HS-5 (cell line): ENCODE measurements at places on chromosomes 2 and 18.
A peak's percentile ranks its signal among the peaks of the same experiment; 100 is the strongest.

DNA sequence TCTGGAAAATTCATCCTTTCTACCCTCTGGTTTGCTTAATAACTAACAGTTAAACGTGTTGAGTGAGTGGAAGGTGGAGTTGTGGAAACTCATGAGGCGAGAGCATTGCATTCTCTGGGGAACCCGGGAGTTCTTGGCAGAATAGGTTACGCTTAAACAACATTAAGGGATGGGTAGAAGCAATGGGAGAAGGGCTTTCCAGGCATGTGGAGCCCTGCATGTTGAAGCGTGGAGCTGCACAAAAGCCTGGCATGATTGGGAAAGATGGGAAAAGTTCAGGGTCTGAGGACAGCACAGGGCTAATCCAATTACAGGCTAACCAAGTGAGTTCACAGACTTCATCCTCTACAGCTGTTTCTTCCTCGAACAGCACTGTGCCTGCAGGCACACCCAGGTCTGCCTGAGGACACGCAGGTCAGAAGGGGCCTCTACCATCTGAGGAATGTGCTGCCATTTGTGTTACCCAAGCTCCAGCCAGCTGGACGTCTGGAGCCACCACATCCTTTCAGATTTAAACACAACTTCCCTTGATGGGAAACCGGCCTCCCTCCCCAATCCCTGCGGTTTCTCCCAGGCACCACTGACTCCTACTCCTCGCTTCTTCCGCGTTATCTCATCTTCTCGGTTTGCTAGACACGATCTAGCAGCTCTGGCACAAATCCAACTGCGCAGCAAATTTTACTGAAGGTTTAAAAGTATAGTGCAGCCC, 164.2 kb downstream of the ANTXR1 start:
- peak; percentile 78 for DNase-seq

DNA sequence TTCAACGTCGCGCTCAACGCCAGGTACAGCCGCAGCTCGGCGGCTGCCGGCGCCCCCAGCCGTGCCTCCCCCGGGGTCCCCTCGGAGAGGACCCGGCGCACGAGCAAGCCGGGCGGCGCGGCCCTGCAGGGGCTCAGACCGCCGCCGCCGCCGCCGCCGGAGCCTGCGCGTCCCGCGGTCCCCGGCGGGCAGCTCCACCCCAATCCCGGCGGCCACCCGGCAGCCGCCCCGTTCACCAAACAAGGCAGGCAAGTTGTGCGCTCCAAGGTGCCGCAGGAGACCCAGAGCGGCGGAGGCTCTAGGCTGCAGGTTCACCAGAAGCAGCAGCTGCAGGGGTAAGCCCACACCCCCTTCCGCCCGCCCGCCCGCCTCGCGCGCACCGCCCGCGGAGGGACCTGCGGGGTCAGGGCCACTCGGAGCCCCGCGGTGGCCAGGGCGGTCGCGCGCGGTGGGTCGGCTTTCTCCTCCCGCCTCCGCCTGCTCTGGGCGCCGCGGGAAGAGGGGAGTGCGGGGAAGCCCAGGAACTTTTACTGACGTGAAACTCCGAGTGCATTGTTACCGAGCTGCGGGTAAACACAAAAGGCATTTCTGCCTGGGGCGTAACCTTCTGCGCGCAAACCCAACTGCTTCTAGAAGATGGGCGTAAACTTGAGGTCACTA, 861 bp downstream of the LTBP1 start:
- DNase-seq: no peak

- DNase-seq: no peak
These were observed 39.7 kb upstream of the TGIF1 start for GRCh38 chr18:3410273-3410672.

DNA sequence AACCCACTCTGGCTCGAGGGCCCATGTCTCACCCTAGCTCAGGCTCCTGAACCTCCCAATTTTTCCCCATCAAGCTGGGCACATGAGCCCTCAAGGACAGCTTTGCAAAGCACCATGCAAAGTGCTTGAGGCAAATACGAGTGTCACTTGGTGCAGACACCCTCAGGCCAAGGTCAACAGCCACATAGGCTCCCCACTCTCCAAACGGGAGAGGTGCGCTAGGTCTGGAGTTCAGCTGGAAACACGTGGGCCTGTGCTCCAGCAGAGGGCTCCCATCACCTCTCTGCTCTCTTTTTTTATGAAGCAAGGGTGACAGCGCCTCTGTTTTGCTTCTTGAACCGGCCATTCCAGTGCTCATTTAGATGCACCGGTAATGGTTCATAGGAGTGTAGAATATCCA, 11.9 kb upstream of the ARHGAP25 start:
- no peak for DNase-seq

GRCh38 chr18:69674292-69674877, 273.3 kb downstream of the CD226 start:
- no peak for DNase-seq

GRCh38 chr2:46530639-46531038, 51.3 kb downstream of the TMEM247 start:
- no peak for DNase-seq

DNA sequence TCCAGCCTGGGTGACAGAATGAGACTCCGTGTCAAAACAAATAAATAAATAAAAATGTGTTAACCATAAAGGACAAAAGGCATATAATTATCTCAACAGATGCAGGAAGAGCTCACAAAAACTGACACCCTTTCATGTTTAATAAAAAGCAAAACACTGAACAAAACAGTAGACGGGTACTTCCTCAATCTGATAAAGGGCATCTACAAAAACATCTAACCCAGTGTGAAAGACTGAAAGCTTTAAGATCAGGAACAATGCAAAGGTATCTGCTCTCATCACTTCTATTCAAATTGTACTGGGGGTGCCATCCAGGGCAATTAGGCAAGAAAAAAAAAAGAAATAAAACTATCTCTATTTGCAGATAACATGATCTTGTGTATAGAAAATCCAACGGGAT, 11.7 kb upstream of the NCL start:
- DNase-seq: no peak

- peak; percentile 2 for DNase-seq
These were observed 392.7 kb upstream of the SLC8A1 start for GRCh38 chr2:40844353-40845277.

DNA sequence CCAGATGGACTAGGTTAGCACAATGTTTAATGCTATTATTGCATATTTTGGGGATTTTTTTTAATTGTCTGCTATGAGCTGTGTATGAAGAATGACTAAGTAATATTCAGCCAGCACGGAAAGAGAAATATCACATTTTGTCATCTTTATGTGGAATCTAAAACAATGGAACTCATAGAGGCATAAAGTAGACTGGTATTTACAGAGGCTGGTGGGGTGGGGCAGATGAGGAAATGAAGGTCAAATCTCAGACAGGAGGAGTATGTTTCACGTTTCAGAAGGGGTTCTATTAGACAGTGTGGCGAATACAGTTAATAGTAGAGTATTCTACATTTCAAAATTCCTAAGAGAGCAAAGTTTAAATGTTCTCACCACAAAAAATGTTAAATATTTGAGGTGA, 4.7 kb downstream of the CDH19 start:
- DNase-seq: no peak

- DNase-seq: no peak
These were observed 26.5 kb upstream of the GREB1L start for GRCh38 chr18:21215490-21215889.

DNA sequence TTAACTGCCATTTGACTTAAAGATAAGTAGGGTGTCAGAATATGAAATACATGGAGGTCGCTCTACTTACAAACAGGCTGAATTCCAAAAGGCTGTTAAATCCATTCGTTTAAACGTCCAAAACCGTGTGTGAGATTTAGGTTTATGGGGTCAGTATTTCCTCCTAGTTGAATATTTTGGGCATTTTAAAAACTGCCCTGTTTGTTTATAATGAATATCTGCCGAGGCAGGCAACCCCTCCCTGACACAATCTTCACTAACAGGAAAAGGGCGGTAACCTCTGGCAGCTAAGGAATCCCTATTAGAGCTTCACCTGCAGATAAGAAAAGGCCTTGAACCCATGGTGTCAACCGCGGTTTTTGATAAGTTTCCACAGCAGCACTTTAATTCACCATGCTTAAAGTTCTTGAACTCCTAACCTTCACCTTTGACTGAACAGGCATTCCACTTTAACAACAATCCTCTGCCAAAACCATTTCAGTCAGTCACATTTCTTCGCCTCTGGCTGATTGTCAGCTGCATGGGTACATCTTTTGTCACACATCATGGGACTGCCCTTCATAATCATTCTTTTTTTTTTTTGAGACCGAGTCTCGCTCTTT, 17.8 kb downstream of the TRAK2 start:
- DNase-seq: no peak

- no peak for DNase-seq
These were observed 23.9 kb downstream of the SESTD1 start for GRCh38 chr2:179240481-179241451.

GRCh38 chr18:48133671-48134251, 203.3 kb upstream of the SMAD2 start:
- DNase-seq: no peak

GRCh38 chr18:8107426-8107825, 501.8 kb upstream of the RAB12 start:
- DNase-seq: no peak

GRCh38 chr2:70707706-70708105, 60.3 kb downstream of the ADD2 start:
- no peak for DNase-seq

DNA sequence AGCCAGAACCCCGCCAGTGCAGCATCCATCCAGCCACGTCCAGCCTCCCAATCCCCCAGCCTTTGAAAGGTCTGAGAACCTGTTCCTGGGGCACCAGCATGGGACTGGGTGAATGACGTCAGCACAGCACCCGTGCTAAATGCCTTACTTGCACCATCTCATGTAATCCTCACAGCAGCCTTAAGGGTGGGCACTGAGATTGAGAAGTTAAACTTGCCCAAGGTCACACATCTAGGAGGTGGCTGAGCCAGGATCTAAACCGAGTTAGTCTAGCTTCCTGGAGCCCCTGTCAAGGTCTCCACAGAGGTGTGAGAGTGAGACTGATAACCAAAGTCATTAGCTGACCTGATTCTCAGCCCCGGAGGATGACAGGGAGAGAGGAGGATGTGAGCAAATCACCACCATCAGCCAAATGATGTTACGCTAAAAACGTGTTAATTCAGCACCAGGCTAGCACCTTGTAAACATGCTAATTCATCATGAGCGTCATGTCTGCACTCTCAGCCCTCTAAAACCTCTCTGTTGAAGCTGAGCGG, 4.6 kb downstream of the CD8A start:
- no peak for DNase-seq

- DNase-seq: no peak
These were observed 814.2 kb upstream of the SLC39A10 start for GRCh38 chr2:194842871-194843270.

DNA sequence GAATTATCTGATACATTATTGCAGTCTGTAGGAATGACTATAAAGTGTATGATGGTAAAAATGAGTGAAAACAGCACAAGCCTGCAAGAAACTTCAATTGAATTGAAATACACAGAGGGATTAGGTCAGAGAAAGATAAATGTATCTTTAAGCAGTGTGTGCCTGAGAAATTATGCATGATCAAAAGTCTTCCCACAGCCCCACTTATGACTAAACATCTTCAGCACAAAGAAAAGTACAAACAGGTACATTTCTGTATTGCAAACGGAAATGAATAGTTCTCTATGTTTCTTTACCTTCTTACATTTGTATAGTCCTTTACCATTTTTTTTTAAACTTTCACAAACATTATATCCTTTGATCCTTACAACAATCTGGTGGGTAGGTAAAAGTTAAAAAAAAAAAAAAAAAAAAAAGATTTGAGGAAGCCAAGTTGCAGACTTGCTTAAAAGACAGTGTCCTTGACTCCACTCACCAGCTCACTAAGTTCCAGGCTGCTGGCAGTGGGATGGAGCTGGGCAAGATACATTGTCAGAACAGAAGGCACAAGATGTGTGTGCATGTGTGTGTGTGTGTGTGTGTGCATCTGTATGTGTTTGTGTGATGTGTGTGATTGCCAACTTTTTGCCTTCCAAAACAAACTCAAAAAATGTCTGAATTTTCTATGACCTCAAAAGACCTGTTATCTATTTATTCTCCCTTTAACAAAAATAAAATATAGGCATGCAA, 423.7 kb upstream of the ACVR2A start:
- no peak for DNase-seq

DNA sequence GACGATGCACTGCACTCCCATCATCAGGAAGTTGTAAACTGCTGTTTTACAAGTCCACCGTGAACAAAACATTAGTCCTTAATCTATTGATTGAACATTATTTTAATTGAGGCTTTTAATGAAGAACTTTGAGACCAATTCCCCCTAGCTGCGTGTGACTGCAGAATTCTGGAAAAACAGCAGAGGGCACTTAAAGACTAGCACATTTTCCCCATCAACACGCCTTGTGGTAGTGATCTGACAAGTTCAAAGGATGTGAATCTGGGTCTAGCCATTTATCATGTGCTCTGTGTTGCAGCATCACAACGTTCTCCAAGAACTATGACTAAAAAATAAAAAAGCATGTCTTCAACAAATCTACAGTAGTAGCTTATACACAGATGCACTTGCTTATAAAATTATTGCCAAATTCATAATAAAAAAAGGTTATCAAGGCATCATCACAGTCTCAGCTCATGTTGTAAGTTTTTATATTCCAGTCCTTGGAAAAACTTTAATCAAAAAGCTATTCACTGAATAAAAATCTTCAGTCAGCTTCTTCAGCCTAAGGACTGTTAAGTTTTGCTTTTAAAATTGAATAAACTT, 35.8 kb downstream of the SKOR2 start:
- peak; percentile 28 for DNase-seq

- DNase-seq: no peak
These were observed 425.3 kb downstream of the THSD7B start for GRCh38 chr2:137190411-137191195.

GRCh38 chr2:67666386-67667053, 269.4 kb downstream of the ETAA1 start:
- no peak for DNase-seq

GRCh38 chr18:10057401-10057893, 143.6 kb downstream of the VAPA start:
- DNase-seq: peak; percentile 77

- DNase-seq: no peak
These were observed 1073.3 kb upstream of the CDH2 start for GRCh38 chr18:29250259-29250658.

DNA sequence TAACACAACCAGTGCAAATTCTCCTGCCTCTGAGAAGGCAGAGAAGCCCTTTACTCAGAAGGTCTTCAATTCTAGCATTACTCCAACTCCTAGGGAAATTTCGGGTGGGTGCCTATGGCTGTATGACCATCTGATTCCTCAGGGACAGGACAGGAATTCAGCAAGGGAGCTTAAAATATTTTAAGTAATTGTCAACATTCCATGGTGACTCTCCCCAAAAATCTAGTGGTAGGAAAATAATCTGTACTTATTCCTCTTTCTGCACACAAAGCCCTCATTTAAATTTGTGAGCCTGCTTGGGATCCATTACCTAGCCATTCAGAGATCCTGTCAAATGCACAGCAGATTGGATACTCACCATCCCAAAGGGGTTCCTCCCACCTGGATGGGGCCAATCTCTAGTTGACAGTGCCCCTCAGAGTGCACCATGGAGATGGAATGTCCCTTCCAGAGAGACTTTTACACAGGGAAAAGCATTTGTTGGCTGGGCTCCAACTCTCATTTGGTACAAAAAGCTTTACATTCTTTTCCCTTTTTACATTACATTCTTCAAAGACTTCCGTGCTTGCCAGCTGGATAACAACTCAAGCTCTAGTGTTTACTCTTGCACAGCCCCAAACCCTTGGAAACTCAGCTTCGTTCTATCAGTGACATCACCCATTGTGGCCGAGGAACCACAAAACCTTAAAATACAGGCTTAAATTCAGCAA, 3.1 kb upstream of the TMEM150A start:
- no peak for DNase-seq

- no peak for DNase-seq
These were observed 2.0 kb upstream of the WDR35 start for GRCh38 chr2:19991895-19992294.

GRCh38 chr2:137316075-137316474, 550.7 kb downstream of the THSD7B start:
- DNase-seq: no peak

GRCh38 chr2:174924061-174924693, 81.0 kb downstream of the CHN1 start:
- no peak for DNase-seq
